Activated CD8-positive, alpha-beta memory T cell treated with anti-CD3 and anti-CD28 coated beads for 36 hours (primary cell): ENCODE measurements at places on chromosomes 1 and 21. TPM values are rescaled to one million over a fixed set of nuclear protein-coding genes. Genes with fewer than 3 reads are reported as not detected.

The CYP4X1 gene
- not detected for total RNA-seq

The DNAH14 gene
- total RNA-seq, result 0.65 TPM

The HSPG2 gene
- 2.3 TPM for total RNA-seq

The PGLYRP3 gene
- not detected for total RNA-seq

The CPT2 gene
- total RNA-seq, result 19.6 TPM

The OR6K3 gene
- total RNA-seq, result not detected

The CDKN2C gene
- 10.6 TPM for total RNA-seq

The F13B gene
- not detected for total RNA-seq

The FOXO6 gene
- total RNA-seq, result 0.21 TPM

The C1orf185 gene
- total RNA-seq, result not detected

The PTAFR gene
- total RNA-seq, result 0.21 TPM

The UBE2J2 gene
- 80.1 TPM for total RNA-seq

The PM20D1 gene
- total RNA-seq, result 0.31 TPM

The DPH2 gene
- 79.7 TPM for total RNA-seq

The TRABD2B gene
- total RNA-seq, result not detected

The LCE3E gene
- not detected for total RNA-seq

The SNX7 gene
- total RNA-seq, result not detected

The PTGS2 gene
- total RNA-seq, result 1.1 TPM

The ZNF683 gene
- 0.94 TPM for total RNA-seq

The PIGR gene
- 1.0 TPM for total RNA-seq

The FCMR gene
- 56.4 TPM for total RNA-seq

The S100A7 gene
- not detected for total RNA-seq

The TNFAIP8L2 gene
- 26.6 TPM for total RNA-seq

The OR2G3 gene
- not detected for total RNA-seq

The GSTM1 gene
- total RNA-seq, result not detected
